ENCODE measurements at places on chromosomes 2 and 18. TPM values are rescaled to one million over a fixed set of nuclear protein-coding genes. Genes with fewer than 3 reads are reported as not detected.
A peak's percentile ranks its signal among the peaks of the same experiment; 100 is the strongest.

- H3K36me3 ChIP-seq: no peaks in the 10 kb centered on the region
- H3K27me3 ChIP-seq: no peaks in the 10 kb centered on the region
- no peak overlapping the region for H3K27ac ChIP-seq
Measured at GRCh38 chr2:145404690-145405089, 884.8 kb upstream of the ZEB2 start.

- H3K36me3 ChIP-seq: no peaks in the 10 kb centered on the region
- H3K27me3 ChIP-seq: no peaks in the 10 kb centered on the region
- H3K4me1 ChIP-seq: peaks cover 7% of the 10 kb centered on the region
Measured at GRCh38 chr2:61649021-61649420, 110.9 kb upstream of the XPO1 start.

DNA sequence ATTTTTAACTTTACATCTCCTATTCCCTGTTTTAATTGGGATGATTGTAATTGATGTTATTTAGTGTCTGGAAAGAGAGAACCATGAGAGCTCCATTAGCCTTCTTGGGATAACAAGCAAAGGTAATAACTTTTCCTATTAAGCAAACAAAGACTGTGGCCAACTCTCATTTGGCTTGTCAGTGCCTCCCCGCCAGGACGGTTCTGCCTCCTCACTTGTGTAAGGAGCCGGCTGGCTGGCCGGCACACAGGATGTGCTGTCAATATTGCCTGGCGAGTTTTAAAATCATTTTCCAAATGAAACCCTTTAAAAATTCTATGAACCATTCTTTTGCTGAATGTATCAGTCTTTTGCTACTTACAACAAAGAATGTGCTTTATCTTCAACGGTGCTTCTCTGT lies 898.3 kb downstream of the CPS1 start:
- H3K36me3 ChIP-seq: no peaks in the 10 kb centered on the region
- DNase-seq: peak; percentile 14
- H3K27me3 ChIP-seq: no peaks in the 10 kb centered on the region
- no peak overlapping the region for H3K4me3 ChIP-seq

The C2orf49 gene
- total RNA-seq: 18.1 TPM

The CTAGE1 gene
- total RNA-seq: not detected

DNA sequence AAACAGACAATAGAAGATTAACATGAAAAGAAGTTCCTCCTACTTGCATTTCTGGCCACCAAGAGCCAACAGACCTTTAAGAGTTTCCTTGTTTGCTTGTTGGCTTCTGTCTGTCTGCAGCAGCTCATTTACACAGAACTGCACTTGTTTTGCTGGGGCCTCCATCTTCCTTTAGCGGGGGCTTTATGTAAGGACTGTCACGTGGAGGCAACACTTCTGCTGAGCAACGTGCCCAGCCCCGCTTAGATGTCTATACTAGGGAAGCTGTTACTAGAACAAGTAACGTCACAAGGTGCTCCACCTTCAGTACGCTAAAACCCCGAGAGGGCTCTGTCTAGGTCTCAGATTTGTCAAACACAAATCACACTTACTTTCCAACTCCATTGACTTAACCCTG lies 104.3 kb upstream of the PXDN start:
- DNase-seq: peak; percentile 70
- H3K27ac ChIP-seq: no peak overlapping the region
- no peaks in the 10 kb centered on the region for H3K36me3 ChIP-seq
- H3K4me1 ChIP-seq: no peaks in the 10 kb centered on the region
- H3K4me3 ChIP-seq: no peak overlapping the region

- no peaks in the 10 kb centered on the region for H3K27me3 ChIP-seq
- peak overlapping the region; percentile 53 for H3K27ac ChIP-seq
- peak overlapping the region; percentile 30 for H3K4me3 ChIP-seq
- peaks cover 23% of the 10 kb centered on the region for H3K4me1 ChIP-seq
Measured at GRCh38 chr2:111618226-111618977, 265.6 kb downstream of the ANAPC1 start.

DNA sequence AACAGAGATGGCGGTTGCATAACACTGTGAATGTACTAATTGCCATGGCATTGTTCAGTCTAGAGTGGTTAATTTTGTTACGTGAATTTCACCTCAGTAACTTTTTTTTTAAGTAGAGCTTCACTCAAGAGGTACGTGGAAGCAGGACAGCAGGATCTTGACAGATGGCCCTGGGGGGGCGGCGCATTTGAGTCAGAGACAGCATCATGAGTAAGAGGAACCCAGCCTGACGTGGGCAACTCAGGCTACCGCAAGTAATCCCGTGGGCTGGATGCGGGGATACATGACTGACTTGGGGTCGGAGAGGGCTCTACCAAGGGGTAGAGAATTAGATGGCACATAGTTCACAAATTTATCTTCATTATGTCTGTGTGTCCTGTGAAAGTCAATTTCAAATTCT lies 38.1 kb upstream of the DAPL1 start:
- peaks cover 4% of the 10 kb centered on the region for H3K27me3 ChIP-seq
- no peak overlapping the region for H3K4me3 ChIP-seq
- H3K27ac ChIP-seq: peak overlapping the region; percentile 36
- H3K36me3 ChIP-seq: no peaks in the 10 kb centered on the region

DNA sequence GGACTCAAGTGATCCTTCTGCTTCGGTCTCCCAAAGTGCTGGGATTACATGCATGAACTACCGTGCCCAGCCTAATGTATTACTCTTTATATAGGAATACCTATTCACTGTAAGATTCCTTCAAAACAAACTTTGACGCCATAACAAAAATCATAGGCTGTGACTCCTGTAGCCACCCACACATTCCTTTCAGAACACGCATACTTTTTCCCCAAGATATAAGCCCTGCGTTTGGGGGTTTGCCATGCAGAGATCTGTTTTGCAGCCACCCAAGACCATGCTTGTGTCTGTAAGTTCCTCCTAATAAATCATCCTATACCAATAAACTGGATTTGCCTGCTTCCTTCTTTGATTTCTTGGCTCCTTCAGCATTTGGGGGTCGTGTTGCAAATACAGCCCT lies 46.0 kb upstream of the STON1 start:
- no peaks in the 10 kb centered on the region for H3K36me3 ChIP-seq
- H3K4me1 ChIP-seq: peaks cover 28% of the 10 kb centered on the region
- no peak overlapping the region for H3K4me3 ChIP-seq
- peak overlapping the region; percentile 93 for H3K27ac ChIP-seq

The RNF125 gene
- total RNA-seq: 0.59 TPM

- DNase-seq: no peak
- peaks cover 3% of the 10 kb centered on the region for H3K27me3 ChIP-seq
- H3K4me1 ChIP-seq: no peaks in the 10 kb centered on the region
Measured at GRCh38 chr2:227234429-227234828, 70.0 kb downstream of the COL4A3 start.

DNA sequence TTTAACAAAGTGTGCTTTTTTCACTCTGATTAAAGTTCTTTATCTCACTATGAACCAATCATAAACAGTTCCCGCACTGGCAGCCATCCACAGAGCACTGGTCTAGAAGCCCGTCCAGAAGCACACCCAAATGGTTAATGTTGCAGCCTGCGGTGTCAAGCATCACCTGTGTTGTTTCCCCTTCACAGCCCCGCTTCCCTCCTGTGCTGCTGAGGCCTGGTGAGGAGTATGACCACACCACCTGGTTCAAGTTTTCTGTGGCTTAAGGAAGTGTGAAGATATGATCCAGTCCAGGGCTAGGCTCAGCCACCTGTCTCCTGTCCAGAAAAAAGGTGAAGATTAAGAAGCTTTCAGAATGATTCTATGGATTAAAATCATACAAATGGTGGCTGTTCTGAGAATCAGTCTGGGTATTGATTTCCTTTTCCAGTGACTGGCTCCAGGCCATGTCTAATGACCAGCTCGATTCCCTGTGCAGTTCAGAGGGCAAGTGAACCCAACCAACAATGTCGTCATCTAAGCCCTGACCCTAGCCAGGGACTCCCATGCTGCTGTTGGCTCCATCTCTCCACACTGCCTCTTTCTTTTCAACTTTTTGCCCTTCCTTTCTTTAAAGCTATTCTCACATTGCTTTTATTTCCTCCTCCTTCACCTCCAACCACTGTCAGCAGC lies 17.7 kb downstream of the SRSF7 start:
- peaks cover 15% of the 10 kb centered on the region for H3K36me3 ChIP-seq
- H3K27me3 ChIP-seq: no peaks in the 10 kb centered on the region
- no peaks in the 10 kb centered on the region for H3K4me1 ChIP-seq
- H3K27ac ChIP-seq: no peak overlapping the region
- no peak for DNase-seq
- no peak overlapping the region for H3K4me3 ChIP-seq

The TRPM8 gene
- not detected for total RNA-seq

The NYAP2 gene
- total RNA-seq: under 0.01 TPM

DNA sequence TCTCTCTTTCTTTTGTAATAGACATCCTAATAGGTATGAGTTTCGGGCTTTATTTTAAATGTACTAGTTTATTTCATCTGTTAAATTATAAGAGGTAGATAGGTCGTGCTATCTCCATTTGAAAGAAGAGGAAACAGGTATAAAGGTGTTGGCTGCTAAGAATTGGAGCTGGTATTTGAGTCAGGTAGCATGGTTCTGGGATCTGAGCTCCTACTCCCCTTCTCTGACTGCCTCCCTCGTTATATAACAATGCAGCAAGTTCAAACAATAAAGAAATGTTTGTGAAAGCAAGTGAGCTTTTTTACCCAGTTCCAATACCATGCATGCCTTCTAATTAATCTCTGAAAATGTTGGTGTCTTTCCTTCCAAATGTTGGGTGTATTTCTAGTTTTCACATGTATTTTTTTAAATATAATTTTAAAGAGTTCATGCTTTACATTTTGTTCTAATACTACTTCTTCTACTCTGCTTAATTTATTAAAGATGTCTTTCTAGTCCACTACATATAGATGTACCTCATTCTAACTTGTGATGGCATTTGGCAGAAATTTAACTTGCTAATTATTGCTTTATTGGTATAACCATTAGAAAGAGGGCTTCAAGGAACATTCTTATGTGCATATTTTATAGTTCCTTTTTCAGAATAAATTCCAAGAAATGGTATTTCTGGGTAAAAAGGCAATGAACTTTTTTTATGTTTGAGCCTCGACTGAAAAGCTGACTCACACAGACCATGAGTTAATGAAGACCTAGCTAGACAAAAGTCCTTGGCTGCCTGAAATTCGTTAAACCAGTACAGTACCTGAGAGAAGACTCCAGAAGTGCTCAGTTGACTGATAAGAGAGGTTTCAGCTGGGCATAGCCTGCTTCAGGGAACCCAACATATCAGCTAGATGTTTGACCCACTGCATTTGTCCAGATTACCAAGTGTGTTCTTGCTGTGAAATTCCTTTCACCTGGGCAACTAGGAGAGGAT lies 133.5 kb downstream of the CERS6 start:
- no peak overlapping the region for H3K27ac ChIP-seq
- no peak overlapping the region for H3K4me3 ChIP-seq
- peaks cover 4% of the 10 kb centered on the region for H3K4me1 ChIP-seq
- H3K36me3 ChIP-seq: no peaks in the 10 kb centered on the region

DNA sequence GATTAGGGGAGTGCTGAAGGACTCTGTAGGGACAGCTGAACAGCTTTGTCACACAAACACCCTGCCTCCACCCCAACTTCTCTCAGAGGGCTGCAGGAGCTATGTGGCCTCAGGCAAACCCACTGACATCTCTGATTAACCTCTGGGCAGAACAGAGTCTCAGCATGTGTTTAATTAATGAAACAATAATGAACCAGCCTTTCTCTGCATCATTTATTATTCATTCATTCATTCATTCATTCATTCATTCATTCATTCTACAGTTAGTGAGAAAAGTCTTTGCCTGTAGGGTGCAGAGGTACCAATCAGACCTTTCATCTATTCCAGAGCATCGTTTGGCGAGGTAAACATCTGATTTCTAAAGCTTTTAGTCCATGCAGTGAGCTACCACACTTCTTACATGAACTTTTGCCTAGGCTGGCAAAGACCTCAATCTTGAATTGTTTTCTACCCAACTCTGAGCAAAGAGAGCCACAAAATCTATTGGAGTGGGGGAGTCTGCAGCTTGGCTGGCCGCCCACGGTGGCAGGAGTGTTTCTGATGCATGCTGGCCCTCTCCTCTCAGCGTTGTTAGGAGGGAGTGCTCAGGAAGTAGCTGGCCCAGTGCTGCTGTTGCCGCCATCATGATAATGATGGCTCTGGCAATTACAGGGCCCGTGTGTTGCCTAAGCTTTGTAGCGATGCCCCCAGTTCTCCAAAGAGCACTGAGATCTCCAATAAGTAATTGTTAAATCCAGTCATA lies 198.9 kb downstream of the SMAD7 start:
- no peak for DNase-seq
- H3K27me3 ChIP-seq: no peaks in the 10 kb centered on the region
- H3K27ac ChIP-seq: peak overlapping the region; percentile 91
- H3K4me3 ChIP-seq: no peak overlapping the region
- peaks cover 40% of the 10 kb centered on the region for H3K4me1 ChIP-seq

- H3K4me1 ChIP-seq: peaks cover 37% of the 10 kb centered on the region
- H3K4me3 ChIP-seq: no peak overlapping the region
- H3K27me3 ChIP-seq: no peaks in the 10 kb centered on the region
- DNase-seq: no peak
- H3K36me3 ChIP-seq: no peaks in the 10 kb centered on the region
Measured at GRCh38 chr2:85994421-85994777, 105.6 kb upstream of the ST3GAL5 start.

The PUS10 gene
- total RNA-seq: 5.6 TPM

GRCh38 chr2:237341872-237342271 lies 72.1 kb downstream of the COL6A3 start:
- H3K27me3 ChIP-seq: no peaks in the 10 kb centered on the region
- no peak for DNase-seq
- H3K27ac ChIP-seq: peak overlapping the region; percentile 27
- H3K36me3 ChIP-seq: peaks cover 95% of the 10 kb centered on the region

DNA sequence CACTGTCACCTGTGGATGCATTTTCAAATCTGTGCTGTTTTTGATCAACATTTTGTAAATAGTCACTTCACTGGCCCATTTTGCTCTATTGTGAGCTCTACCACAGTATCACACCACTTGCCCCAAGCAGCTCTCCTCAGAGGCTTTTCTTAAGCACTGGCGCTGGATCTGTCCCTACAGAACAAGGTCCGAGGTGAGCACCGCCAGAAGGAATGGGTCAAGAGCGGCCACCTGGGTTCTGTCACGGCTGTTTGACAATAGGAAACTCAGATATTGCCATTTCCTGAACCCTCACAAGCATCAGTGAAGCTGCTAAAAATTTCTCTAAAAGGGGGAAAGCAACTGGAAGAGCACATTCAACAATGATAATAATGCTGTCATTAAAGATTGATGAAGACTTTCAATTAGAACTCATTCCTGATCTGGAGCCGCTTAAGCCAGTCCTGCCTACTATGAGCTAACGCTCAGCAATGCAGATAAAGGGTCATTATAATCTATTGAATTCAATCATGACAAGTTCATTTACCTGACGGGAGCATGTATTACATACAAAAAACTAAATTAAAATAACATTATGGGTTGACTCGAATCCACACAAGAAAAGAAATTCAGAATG lies 514.0 kb downstream of the GALR1 start:
- no peak overlapping the region for H3K27ac ChIP-seq
- no peaks in the 10 kb centered on the region for H3K36me3 ChIP-seq
- no peaks in the 10 kb centered on the region for H3K4me1 ChIP-seq
- H3K27me3 ChIP-seq: no peaks in the 10 kb centered on the region
- no peak overlapping the region for H3K4me3 ChIP-seq

DNA sequence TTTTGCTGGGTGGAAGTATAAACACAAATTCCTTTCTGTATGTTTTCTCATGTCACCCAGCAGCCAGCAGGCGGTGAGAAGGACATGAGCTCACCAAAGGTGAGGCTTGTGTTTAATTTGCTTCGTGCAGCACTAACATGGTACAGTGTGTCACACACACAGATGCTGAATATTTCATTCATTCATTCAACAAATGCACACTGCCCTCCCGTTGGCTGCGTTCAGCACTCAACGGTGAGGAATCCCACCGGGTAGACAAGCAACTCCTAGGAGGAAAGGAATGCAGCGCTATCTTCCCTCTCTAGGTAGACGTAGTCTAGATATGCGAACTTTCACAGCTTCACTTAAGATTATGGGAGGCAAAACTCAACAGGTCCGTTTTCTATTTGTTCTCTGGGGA lies 85.1 kb downstream of the LONRF2 start:
- no peaks in the 10 kb centered on the region for H3K27me3 ChIP-seq
- H3K4me3 ChIP-seq: no peak overlapping the region
- no peaks in the 10 kb centered on the region for H3K36me3 ChIP-seq

Data from osteoblast (primary cell).